Prostate gland (tissue), 2 donors: ENCODE measurements at places on chromosomes 7 and 10. TPM values are rescaled to one million over a fixed set of nuclear protein-coding genes. Genes with fewer than 3 reads are reported as not detected.
A peak's percentile ranks its signal among the peaks of the same experiment; 100 is the strongest.

- no peak overlapping the region for H3K27ac ChIP-seq
- no peaks in the 10 kb centered on the region for H3K4me1 ChIP-seq
- H3K36me3 ChIP-seq, result no peaks in the 10 kb centered on the region
- H3K27me3 ChIP-seq, result no peaks in the 10 kb centered on the region
- DNase-seq, result no peak
Measured at GRCh38 chr10:21953585-21954057, 49.9 kb downstream of the DNAJC1 start.

DNA sequence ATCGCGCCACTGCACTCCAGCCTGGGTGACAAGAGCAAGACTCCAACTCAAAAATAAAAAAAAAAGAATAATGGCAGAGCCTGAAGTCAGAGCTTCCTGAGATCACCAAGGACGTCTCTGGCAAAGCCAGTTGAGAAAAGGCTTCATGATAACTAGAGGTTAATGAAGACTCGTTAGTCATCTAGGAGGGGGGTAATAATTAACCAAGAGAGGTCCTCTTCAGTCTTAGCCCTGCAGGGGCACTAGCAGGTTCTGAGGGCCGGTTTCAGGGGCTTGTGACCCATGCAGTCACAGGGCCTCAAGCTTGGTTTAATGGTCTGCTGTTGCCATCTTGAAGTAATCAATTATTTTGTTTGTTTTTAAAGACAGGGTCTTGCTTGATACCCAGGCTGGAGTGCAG, 28.6 kb upstream of the PROSER2 start:
- H3K27me3 ChIP-seq, result no peaks in the 10 kb centered on the region
- no peak overlapping the region for H3K4me3 ChIP-seq
- H3K36me3 ChIP-seq, result no peaks in the 10 kb centered on the region
- H3K27ac ChIP-seq, result no peak overlapping the region
- H3K4me1 ChIP-seq, result peaks cover 3% of the 10 kb centered on the region
- DNase-seq, result no peak

- H3K27me3 ChIP-seq, result no peaks in the 10 kb centered on the region
- no peak overlapping the region for H3K4me3 ChIP-seq
- H3K36me3 ChIP-seq, result no peaks in the 10 kb centered on the region
Measured at GRCh38 chr7:34242391-34242790, 337.1 kb downstream of the BMPER start.

GRCh38 chr7:44307905-44308595, 17.3 kb downstream of the CAMK2B start:
- H3K36me3 ChIP-seq, result no peaks in the 10 kb centered on the region
- DNase-seq, result peak; percentile 50
- H3K4me1 ChIP-seq, result no peaks in the 10 kb centered on the region
- no peak overlapping the region for H3K4me3 ChIP-seq
- H3K27me3 ChIP-seq, result no peaks in the 10 kb centered on the region

DNA sequence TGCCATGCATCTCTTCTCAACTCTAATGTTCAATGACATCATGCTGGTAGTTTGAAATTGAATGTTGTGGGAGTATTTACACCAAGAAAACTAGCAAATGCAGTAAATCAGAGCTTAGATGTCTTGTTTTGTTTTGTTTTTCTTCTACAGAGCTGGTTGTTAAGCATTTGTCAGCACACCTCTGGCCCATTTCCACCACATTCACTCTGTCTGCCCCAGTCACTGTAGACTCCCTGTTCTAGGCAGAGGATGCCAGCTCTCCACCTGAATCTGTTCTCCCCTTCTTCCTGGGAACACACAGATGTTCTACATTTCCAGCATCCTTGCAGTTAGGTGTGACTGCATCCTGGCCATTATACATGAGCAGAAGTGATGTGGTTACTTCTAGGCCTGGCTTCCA, 4.1 kb upstream of the ARHGAP22 start:
- DNase-seq, result no peak
- H3K27ac ChIP-seq, result no peak overlapping the region
- no peaks in the 10 kb centered on the region for H3K36me3 ChIP-seq
- peaks cover 5% of the 10 kb centered on the region for H3K27me3 ChIP-seq
- no peak overlapping the region for H3K4me3 ChIP-seq
- H3K4me1 ChIP-seq, result no peaks in the 10 kb centered on the region

GRCh38 chr10:79983286-79983909, 34.5 kb upstream of the SFTPD start:
- H3K4me3 ChIP-seq, result no peak overlapping the region
- DNase-seq, result no peak
- H3K4me1 ChIP-seq, result no peaks in the 10 kb centered on the region
- H3K27me3 ChIP-seq, result no peaks in the 10 kb centered on the region
- no peaks in the 10 kb centered on the region for H3K36me3 ChIP-seq
- H3K27ac ChIP-seq, result no peak overlapping the region

DNA sequence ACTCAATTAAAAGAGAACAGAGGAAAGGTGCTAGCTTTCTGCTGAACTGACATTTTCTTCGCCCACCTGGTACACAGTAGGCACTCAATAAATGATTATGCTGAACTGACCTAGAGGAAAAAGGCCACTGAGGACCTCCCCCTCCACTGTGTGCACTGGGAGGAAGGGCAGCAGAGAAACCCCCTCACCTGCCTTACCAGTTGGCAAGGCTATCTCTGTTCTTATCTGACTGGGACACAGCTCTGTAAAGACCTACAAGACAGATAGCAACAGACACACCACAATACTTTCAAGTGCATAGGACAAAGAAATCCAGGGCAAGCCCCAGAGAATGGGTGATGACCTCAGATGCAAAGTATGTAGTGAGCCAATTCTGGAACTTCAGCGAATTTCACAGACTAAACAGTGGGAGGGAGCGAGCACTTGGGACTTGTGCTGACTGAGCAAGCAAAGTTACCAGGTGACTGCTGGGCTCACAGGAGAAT, 30.4 kb downstream of the PDLIM1 start:
- H3K4me1 ChIP-seq, result no peaks in the 10 kb centered on the region
- no peaks in the 10 kb centered on the region for H3K36me3 ChIP-seq
- H3K27ac ChIP-seq, result no peak overlapping the region
- no peak overlapping the region for H3K4me3 ChIP-seq
- H3K27me3 ChIP-seq, result no peaks in the 10 kb centered on the region
- DNase-seq, result no peak

DNA sequence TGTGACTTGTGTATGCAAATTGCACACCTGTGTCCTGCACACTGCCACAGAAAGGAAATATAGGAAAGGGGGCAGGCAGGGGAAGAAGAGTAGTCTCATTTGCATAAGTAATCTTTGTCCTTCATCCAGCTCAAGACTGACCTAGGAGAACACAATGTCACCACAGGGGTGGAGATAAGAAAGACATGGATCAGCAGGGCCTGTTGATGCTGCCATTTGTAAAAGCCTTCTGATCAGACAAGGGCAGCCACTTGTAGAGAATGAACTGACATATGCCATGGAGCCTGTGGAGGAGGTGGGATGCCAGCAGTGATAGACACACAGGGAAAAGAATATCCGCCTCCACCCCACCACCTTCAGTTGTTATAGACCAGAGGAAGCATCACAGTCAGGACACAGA, 528.9 kb downstream of the HTR7 start:
- no peaks in the 10 kb centered on the region for H3K36me3 ChIP-seq
- H3K27ac ChIP-seq, result no peak overlapping the region
- no peak for DNase-seq
- no peak overlapping the region for H3K4me3 ChIP-seq
- no peaks in the 10 kb centered on the region for H3K4me1 ChIP-seq

DNA sequence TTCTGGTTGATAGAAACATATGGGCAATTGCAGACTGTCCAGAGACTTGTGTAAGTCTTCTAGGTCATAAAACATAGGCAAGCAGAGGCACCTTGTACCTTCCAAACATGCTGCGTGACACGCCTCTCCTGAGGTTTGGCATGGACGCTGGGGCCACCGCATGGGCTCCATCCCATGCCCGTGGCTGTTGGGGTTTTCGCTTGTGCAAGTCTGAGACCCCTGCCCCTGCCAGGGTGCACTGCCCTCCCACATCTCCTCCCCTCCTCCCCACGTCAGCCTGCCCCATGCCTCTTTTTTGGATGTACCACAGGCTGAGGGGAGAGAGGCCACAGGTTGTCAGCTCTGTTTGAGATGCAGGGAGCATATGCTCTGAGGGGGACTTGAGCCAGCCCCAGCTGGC, 19.0 kb downstream of the EIF3B start:
- H3K4me3 ChIP-seq, result no peak overlapping the region
- H3K4me1 ChIP-seq, result no peaks in the 10 kb centered on the region
- no peaks in the 10 kb centered on the region for H3K27me3 ChIP-seq
- DNase-seq, result no peak

- no peak overlapping the region for H3K27ac ChIP-seq
- H3K4me1 ChIP-seq, result no peaks in the 10 kb centered on the region
- H3K27me3 ChIP-seq, result no peaks in the 10 kb centered on the region
Measured at GRCh38 chr7:96441436-96442084, 119.7 kb upstream of the SLC25A13 start.

GRCh38 chr10:35353805-35354204, 17.5 kb downstream of the CCNY start:
- DNase-seq, result no peak
- no peaks in the 10 kb centered on the region for H3K27me3 ChIP-seq
- H3K27ac ChIP-seq, result no peak overlapping the region
- no peaks in the 10 kb centered on the region for H3K36me3 ChIP-seq

DNA sequence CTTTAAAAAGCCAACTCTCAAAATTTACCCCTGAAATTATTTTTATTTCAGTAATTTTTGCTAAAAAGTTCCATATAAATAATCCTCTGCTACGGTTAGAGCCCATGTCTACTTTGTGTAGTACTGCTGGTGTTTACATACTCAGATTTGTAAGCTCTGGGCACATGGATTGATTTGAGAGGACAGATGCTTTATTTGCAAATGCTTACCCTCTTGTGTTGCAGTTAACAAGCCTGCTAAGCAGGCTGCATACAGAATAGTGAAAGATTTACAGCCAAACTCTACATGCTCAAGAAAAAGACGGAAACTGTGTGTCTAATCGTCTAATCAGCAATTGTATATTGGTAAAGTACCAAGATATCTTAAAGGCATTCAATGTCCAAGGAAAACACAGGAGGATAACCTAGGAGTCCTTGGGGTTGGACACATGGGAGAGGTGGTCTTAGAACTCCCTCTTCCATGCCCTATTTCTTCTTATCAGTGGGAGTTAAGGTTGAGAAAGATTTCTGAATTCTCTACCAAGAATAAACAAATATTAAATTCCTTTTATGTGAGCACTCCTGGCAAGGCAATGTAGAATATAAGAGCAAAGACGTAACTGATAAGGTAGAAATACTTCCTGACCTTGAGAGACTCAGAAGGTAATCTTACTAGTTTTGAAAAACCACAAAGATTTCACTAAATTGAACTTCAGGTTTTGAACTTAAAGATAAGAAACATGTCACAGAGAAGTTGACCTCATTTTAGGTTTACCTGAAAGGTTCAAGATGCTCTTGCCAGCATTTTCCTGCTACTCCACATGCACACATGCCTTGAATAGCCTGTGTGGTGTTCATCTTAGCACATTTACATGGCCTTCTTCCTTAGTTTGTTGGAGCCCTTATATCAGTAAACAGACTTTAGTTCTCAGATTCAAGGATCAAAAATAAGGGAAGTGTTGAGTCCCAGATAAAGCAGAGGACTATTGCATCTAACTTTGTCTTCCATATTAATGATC, 1216.5 kb downstream of the SORCS3 start:
- H3K27me3 ChIP-seq, result no peaks in the 10 kb centered on the region
- no peak overlapping the region for H3K4me3 ChIP-seq
- DNase-seq, result no peak
- H3K36me3 ChIP-seq, result no peaks in the 10 kb centered on the region

DNA sequence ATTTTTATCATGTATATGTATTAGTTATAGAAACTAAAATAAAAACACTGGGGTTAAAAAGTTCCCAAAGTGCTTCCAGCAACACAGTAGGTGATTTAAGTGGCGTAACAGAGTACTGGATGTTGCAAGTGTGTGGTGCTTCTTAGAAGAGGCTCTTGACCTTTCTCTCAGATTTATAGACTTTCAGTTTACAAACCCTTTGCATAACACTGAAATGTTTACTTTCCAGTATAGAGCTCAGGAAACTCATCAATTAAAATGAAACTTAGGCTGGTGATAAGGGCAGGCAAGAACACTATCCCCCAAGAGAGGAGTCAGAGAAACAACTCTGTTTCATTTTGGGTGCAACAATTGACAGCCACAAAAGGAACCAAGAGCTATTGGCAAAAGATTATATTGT, 27.5 kb upstream of the SMC3 start:
- no peaks in the 10 kb centered on the region for H3K4me1 ChIP-seq
- no peaks in the 10 kb centered on the region for H3K36me3 ChIP-seq
- no peak for DNase-seq
- no peak overlapping the region for H3K27ac ChIP-seq

DNA sequence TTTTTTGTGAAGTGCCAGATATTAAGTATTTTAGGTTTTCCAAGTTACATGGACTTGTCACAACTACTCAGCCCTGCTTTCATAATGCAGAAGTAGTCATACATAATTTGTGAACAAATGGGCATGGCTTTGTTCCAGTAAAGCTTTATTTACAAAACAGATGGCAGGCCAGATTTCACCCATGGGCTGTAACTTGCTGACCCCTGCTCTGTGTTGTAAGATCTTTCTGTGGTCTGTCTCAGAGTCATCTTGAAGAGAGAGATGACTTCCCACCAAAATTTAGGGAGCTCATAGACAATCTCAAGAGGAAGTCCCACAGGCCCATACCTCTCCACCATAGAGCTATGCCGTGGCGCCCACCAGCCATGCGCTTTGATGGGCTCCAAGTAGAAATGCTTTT, 616.1 kb downstream of the LRMDA start:
- no peaks in the 10 kb centered on the region for H3K36me3 ChIP-seq
- H3K4me1 ChIP-seq, result peaks cover 6% of the 10 kb centered on the region
- H3K27ac ChIP-seq, result no peak overlapping the region
- no peaks in the 10 kb centered on the region for H3K27me3 ChIP-seq
- H3K4me3 ChIP-seq, result no peak overlapping the region

GRCh38 chr7:19213746-19214145, 68.5 kb upstream of the FERD3L start:
- H3K27ac ChIP-seq, result no peak overlapping the region
- H3K4me1 ChIP-seq, result no peaks in the 10 kb centered on the region
- no peaks in the 10 kb centered on the region for H3K27me3 ChIP-seq
- no peaks in the 10 kb centered on the region for H3K36me3 ChIP-seq

FGFBP3 gene
- 2.3 TPM for total RNA-seq

TMEM229A gene
- total RNA-seq, result not detected

DYNC1I1 gene
- total RNA-seq, result 5.1 TPM

TET1 gene
- 6.0 TPM for total RNA-seq

NCF1 gene
- total RNA-seq, result 1.6 TPM
